ENCODE measurements at places on chromosomes 3 and 15.

GRCh38 chr3:58492494-58492905, 604 bp downstream of the KCTD6 start:
- no peak for DNase-seq

DNA sequence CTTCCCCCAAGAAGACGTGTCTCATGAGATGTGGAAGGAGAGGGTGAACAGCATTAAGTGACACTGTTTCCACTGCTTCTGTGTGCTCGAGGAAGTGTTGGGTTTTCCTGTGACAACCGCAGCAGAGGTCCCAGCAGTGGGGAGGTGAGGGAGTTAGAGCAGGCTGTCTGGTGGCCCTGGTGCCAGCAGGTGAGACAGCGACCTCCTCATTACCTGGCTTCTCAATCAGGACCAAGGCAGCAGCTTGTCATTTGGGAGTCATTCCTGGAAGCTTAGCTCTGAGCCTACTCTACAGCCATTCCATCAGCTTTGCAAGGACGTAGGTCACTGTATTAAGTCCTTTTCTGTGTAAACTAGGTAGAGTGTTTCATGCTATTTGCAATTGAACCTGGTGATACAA, 63.3 kb upstream of the RGMA start:
- DNase-seq = no peak

GRCh38 chr3:8095724-8096123, 405.9 kb upstream of the LMCD1 start:
- no peak for DNase-seq

GRCh38 chr3:47473391-47473790, 2.4 kb downstream of the SCAP start:
- DNase-seq = no peak

DNA sequence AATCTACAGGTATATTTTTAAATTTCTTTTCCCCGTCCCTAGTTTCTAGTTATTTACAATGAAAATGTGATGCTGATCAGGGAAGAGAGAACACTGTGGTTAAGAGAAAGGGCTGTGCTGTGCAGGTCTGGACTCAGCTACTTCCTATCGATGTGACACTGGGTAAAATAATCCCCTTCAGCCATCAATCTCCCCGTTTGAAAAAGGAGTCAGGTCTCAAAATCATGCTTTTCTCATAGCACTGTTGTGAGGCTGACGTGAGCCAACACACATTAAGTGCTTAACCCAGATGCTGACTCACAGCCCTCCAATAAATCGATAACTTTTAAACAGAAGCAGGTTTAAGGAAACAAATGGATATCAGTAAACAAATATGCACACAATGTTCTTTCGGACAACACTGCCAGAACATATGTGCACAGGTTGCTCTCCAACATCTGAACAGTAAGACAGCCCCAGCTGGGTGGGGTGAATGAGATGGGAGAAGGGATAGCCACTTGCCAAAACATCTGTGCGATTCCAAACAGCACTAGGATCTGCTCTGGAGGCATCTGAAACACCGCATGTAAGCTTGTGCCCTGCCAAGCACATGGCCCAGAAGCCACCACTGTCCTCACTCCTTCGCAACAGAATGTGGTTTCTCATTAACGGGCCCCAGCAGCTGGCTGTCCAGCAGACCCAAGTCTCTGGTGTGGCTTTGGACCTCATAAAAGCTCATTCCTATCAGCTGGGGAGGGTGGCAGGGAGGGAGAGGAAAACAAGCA, 143.2 kb upstream of the PRICKLE2 start:
- DNase-seq = no peak

DNA sequence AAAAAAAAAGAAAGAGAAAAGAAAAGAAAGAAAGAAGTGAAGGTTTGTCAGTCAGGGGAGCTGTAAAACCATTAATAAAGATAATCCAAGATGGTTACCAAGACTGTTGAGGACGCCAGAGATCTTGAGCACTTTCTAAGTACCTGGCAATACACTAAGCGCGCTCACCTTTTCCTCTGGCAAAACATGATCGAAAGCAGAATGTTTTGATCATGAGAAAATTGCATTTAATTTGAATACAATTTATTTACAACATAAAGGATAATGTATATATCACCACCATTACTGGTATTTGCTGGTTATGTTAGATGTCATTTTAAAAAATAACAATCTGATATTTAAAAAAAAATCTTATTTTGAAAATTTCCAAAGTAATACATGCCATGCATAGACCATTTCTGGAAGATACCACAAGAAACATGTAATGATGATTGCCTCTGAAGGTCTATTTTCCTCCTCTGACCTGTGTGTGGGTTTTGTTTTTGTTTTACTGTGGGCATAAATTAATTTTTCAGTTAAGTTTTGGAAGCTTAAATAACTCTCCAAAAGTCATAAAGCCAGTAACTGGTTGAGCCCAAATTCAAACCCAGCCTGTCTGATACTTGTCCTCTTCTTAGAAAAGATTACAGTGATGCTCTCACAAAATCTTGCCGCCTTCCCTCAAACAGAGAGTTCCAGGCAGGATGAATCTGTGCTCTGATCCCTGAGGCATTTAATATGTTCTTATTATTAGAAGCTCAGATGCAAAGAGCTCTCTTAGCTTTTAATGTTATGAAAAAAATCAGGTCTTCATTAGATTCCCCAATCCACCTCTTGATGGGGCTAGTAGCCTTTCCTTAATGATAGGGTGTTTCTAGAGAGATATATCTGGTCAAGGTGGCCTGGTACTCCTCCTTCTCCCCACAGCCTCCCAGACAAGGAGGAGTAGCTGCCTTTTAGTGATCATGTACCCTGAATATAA, 2.0 kb downstream of the B2M start:
- no peak for DNase-seq

GRCh38 chr3:99562990-99563607, 75.3 kb upstream of the COL8A1 start:
- DNase-seq = no peak

GRCh38 chr3:65376426-65376825, 662.3 kb downstream of the MAGI1 start:
- DNase-seq = no peak

DNA sequence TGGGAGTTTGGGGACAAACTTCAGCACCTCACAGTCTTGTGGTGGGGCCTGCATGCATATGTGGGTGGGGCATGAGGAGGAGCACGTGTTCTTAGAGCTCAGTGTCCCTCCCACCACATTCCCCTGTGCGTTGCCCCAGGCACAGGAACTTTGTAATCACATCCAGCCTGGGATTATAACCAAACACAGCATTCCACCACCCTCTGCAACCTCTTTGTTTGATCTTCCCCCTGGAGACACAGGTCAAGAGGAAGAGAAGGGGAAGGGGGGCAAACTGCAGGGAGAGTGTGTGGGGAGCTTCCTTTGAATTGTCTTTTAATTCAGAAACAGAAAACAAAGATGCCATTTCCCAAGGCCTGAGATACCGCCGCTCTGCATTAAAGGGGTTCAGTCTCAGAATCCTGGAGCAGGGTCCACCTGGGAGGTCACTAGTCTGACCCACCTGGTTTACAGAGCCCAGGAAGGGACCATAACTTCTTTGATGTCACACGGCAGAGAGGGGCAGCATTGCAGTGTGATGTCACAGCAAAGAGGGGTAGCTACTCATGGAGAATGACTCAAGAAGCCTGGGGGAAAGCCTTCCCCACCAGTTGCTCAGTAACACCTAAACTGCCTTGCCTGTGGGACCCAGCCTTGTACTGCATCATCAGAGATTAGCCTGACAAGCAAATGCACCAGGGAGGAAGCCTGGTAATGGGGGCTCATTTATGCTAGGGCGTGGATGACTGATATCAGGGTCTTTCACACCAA, 106.3 kb upstream of the RNU6-1 start:
- no peak for DNase-seq

- no peak for DNase-seq
Observed at GRCh38 chr3:18237251-18238005, 187.7 kb downstream of the SATB1 start.

DNA sequence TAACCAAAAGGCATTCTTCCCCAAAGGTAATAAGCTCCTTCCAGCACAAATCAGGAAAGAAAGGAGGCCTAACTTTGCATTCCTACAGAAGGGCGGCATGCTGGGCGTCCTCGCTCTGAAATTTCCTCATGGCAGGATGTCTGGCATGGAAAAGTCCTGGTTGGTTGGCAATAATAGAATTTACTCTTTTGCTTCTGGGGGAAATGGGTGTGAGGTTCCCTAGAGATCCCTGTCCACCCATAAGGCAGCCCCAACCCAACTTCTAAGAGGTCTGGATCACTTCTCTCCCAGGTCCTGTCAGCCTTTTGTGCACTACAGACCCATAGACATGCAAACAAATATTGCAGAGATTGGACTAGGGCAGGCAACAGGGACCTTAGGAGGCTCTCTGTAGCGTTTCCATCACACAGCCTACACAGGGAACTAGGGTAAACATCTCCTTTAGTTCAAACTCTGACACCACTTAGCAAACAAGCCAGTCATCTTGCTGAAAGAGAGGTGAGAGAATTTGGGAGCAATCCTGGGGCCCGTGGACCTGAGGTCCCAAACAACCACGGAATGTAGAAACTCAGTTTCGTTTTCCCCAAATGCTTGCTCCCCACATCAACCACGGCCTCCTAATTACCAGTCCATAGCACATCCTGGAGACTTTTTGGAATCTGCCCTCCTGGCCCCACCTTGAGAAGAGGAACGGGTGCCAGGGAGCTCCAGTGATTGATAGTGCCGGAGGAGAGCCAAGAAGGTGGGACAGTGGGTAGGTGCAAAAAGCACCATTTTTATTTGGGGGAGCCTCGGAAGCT, 2.1 kb downstream of the ZIC4 start:
- no peak for DNase-seq

DNA sequence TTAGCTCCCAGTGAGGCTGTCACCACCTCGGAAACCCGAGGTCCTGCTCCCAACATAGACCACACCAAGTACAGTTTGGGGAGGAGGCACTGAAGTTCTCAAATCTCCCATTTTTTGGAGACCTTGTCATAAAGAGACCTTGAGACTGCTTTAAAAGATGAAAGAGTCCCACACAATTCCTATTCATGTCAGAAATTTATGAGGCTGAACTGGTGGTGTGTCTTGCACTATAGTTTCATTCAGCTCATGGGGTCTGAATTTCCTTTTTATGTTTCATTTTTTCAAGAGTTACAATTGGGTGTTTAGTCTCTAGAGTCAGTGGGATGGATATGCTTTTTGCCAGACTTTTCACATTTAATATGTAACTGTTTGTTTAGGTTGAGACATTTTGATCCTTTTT, 318.1 kb upstream of the LRRFIP2 start:
- DNase-seq = no peak

GRCh38 chr15:37773111-37773860, 161.2 kb upstream of the TMCO5A start:
- DNase-seq = no peak

DNA sequence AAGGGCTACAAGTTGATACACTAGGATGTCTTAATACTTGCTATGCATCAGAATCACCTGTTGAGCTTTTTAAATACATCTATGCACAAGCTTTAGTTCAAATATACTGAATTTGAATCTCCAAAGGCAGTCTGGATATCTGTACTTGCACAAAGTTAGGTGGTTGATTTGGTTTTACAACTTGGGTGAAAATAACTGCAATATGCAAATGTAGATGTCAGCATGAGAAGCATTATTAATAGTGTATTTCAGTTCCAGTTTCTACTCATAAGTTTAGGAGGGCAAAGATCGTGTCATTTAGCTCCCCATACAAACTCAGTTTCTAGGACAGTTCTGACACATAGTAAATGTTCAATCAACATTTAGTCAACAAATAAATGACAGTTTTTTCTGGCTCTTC, 25.6 kb downstream of the IQCB1 start:
- DNase-seq = no peak

Data from activated naive CD4-positive, alpha-beta T cell (primary cell).